NK-92 treated with Interleukin-12 subunit alpha and Interleukin-12 subunit beta, amount 100 ng/mL, for 24 hours (cell line): ENCODE measurements at places on chromosomes 5 and 9.

- DNase-seq = no peak
Observed at GRCh38 chr9:121620777-121621449, 30.5 kb upstream of the DAB2IP start.

DNA sequence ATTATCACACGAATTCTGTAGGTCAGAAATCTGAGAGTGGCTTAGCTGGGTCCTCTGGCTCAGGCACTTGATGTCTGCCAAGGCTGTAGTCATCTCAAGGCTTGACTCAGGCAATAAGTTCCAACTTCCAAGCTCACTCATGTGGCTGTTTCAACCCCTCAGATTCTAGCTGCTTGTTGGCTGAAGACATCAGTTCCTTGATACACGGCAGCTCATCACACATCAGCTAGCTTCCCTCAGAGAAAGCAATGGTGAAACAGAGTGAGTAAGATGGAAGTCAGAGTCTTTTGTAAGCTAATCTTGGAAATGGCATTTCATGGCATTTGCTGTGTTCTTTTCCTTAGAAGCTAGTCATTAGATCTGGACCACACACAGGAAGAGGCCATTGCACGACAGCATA, 204.2 kb upstream of the PTGER4 start:
- no peak for DNase-seq

- DNase-seq = no peak
Observed at GRCh38 chr9:98873526-98873925, 66.1 kb downstream of the GALNT12 start.

DNA sequence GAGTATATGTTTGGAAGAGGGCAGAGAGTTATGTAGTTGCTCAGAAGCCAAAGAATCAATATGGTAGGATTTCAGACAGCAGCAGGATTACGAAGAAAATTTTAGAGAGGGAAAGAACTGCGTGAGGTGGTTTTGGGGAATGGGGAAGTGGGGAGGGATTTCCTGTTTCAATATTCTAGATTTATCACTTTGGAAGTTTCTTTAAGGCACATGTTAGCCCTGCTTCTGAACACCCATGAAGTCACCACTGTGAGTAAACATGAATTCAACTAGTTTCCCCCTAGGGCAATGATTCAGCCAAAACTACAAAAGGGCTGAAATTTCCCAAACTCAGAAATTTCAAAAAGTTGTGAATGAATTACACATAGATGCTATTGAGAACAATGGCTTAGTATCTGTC, 132.2 kb downstream of the EBF1 start:
- no peak for DNase-seq

DNA sequence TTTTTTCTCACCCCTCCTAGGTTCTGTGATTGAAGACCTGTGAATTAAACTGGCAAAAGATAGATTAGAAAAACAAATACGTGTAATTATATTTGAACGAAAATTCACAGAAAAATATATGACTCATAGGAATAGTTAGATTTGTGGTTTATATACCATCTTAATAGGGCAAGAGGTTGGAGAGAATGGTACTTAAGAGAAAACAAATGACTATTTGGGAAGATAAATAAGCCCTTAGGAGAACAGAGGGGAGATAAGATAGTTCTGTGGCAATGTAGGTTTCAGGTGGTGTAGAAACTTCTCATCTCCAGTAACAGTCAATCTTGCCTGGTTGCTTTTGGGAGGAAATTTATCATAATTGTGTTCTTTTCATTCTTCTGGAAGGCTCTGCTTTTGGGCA, 122.0 kb downstream of the PRDM9 start:
- DNase-seq = no peak

GRCh38 chr5:471750-472058, 28.7 kb downstream of the EXOC3 start:
- no peak for DNase-seq

DNA sequence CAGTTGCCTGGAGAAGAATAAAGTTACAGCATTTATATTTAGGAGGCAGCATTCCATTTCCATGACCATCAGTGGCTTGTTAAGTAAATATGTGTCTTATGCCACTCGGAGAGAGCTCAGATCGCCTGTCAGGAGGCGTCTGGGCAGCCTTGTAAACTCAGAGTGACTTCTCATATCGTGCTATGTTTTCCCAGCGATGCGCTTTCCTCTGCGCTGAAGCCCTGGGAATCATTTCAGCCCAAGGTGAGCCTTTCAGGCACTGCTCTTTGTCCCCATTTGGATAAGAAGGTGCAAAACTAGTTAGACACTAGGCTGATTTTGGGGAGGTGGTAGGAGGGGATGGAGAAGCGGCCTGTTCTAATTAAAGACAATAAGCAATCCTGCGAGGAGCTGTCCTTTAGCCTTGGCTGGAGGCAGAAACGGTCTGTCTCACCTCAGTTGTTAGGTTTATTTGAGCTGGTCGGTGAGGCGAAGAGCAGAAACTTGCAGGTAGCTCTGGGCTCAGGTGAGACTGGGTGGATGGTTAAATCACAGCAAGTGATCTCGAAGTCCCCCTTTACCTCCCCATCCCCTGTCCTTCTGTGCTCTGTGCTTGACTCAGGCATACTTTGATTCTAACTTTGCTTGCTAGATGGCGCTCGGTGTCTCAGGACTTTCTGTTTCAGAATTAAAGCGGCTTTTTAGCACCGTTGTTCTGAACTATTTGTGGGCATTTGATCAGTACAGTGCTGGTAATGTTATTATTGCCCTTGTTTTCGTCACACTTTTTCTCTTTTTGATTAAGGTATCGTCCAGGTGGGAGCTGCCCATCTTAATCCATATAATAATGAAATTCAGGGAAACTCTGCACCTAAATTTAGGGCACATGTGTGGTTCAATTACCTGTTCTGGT, 24.6 kb downstream of the NR2F1 start:
- DNase-seq = no peak

- no peak for DNase-seq
Observed at GRCh38 chr9:36436909-36437308, 36.8 kb upstream of the RNF38 start.

- DNase-seq = no peak
Observed at GRCh38 chr5:56705217-56705616, 110.1 kb upstream of the MAP3K1 start.

GRCh38 chr5:60978968-60979367, 34.0 kb downstream of the NDUFAF2 start:
- DNase-seq = no peak

DNA sequence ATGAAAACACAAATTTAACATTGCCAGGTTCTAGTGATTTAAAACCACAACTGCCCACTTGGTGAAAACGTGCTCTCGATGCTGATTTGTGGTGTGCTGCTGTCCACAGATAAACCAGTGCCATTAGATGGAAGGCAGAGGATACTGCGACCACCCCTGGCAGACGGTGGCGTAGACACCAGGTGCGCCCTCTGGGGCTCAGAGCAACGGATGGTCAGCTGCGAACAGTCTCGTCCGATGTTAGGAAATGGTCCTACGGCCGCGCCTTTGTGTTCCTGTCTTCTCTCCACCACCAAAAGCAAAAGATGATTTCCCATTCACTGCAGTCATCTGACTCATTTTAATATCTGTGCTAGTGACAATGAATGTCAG, 43.2 kb downstream of the UBE2QL1 start:
- DNase-seq = no peak

DNA sequence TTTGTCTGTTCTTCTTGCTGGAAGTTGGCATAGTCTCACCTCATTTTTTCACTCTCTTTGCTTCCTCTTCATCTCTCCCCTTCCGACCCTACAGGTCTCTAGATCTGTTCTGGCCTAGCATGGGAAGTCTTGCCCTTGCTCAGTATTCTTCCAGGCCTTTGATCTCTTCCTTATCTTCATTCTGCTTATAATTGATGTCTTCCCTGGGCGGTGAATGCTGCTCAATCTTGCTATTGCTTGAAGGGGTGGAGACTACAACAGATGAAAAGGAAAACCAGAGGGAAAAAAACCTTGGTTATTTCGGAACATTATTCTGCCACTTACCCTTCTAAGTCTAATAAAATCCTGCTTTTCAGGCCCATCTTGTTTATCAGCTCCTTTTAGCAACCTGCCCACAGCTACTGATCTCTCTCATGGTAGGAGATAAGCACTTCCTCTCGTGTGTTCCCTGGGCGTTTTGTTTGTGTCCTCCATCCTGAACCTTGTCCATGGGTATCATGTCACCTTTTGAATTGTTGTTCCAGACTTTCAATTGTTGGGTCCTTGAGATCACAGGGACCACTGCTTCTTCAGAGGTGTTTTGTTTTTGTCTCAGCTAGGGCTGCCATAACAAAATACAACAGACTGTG, 375.6 kb downstream of the ADGRV1 start:
- no peak for DNase-seq

GRCh38 chr5:175123542-175123941, 320.4 kb downstream of the DRD1 start:
- no peak for DNase-seq

DNA sequence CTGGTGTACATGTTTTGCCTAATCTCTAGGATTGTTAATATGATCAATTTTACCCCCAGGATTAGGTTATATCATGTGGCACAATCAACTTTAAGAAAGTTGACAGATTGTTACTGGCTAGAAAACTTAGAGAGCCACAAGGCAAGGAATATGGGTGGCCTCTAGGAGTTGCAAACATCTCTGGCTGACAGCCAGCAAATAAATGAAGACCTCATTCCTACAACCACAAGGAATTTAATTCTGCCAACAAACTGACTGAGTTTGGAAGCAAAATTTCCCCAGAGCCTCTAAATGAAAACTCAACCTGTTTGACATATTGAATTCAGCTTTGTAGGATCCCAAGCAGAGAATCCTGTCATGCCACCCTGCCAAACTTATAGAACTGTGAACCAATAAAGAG, 196.4 kb upstream of the PTGER4 start:
- no peak for DNase-seq

- no peak for DNase-seq
Observed at GRCh38 chr5:16870878-16871277, 65.2 kb downstream of the MYO10 start.

GRCh38 chr9:130472184-130472705, 27.5 kb downstream of the ASS1 start:
- no peak for DNase-seq

DNA sequence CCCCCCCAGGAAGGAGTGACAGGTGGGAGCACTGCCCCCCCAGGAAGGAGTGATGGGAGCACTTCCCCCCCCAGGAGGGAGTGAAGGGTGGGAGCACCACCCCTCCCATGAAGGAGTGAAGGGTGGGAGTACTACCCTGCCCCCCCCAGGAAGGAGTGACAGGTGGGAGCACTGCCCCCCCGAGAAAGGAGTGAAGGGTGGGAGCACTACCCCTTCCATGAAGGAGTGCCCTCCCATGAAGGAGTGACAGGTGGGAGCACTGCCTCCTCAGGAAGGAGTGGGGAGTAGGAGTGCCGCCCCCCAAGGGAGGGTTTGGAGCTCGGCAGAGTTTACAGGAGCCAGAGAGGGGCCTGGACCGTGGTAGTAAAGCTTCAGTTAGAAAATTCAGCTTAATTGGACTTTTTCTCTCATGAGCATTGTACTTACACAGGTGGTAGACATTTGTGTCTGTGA, 100.7 kb downstream of the CACNA1B start:
- DNase-seq = no peak
